Thoracic aorta (tissue), 2 donors: ENCODE measurements at places on chromosomes 1 and 21. TPM values are rescaled to one million over a fixed set of nuclear protein-coding genes. Genes with fewer than 3 reads are reported as not detected.

GRCh38 chr1:174077749-174078490 is 55.8 kb upstream of the RC3H1 start:
- H3K27ac ChIP-seq: no peak overlapping the region
- H3K4me1 ChIP-seq: no peaks in the 10 kb centered on the region

- H3K27ac ChIP-seq: no peak overlapping the region
- H3K4me3 ChIP-seq: no peak overlapping the region
- no peaks in the 10 kb centered on the region for H3K27me3 ChIP-seq
- H3K36me3 ChIP-seq: no peaks in the 10 kb centered on the region
- no peaks in the 10 kb centered on the region for H3K4me1 ChIP-seq
Observed at GRCh38 chr1:86517336-86517735, 29.5 kb upstream of the CLCA4 start.

HSD3B2 gene
- total RNA-seq: not detected

RCC2 gene
- total RNA-seq: 18.4 TPM

TBX15 gene
- total RNA-seq: 6.8 TPM

- no peak overlapping the region for H3K27ac ChIP-seq
- no peaks in the 10 kb centered on the region for H3K36me3 ChIP-seq
- no peaks in the 10 kb centered on the region for H3K4me1 ChIP-seq
- H3K27me3 ChIP-seq: no peaks in the 10 kb centered on the region
- DNase-seq: no peak
Observed at GRCh38 chr1:182340233-182341058, 51.1 kb downstream of the GLUL start.

DNA sequence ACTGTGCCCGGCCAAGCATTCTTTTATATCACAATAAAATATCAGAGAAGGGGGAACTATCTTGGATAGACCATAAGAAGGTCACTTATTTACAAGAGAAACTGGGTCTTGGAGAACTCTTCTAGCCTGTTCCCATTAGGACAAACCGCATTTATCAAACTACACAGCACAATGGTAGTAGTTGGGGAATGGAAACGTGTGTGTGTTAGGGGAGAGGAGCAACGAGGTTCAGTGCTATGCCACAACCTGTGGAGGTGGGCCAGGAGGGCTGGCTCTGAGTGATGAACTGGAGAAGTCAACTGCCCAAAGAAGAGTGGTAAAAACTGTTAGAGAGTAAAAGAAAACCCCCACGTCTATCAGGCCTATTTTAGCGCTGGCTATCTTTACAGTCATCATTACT is 1.6 kb downstream of the DONSON start:
- no peak for DNase-seq
- H3K4me3 ChIP-seq: no peak overlapping the region
- no peak overlapping the region for H3K27ac ChIP-seq
- no peaks in the 10 kb centered on the region for H3K36me3 ChIP-seq
- peaks cover 14% of the 10 kb centered on the region for H3K4me1 ChIP-seq

- H3K36me3 ChIP-seq: no peaks in the 10 kb centered on the region
- H3K27ac ChIP-seq: no peak overlapping the region
- H3K27me3 ChIP-seq: no peaks in the 10 kb centered on the region
- DNase-seq: no peak
- no peaks in the 10 kb centered on the region for H3K4me1 ChIP-seq
Observed at GRCh38 chr21:24829397-24829796, 777.9 kb downstream of the MRPL39 start.

DNA sequence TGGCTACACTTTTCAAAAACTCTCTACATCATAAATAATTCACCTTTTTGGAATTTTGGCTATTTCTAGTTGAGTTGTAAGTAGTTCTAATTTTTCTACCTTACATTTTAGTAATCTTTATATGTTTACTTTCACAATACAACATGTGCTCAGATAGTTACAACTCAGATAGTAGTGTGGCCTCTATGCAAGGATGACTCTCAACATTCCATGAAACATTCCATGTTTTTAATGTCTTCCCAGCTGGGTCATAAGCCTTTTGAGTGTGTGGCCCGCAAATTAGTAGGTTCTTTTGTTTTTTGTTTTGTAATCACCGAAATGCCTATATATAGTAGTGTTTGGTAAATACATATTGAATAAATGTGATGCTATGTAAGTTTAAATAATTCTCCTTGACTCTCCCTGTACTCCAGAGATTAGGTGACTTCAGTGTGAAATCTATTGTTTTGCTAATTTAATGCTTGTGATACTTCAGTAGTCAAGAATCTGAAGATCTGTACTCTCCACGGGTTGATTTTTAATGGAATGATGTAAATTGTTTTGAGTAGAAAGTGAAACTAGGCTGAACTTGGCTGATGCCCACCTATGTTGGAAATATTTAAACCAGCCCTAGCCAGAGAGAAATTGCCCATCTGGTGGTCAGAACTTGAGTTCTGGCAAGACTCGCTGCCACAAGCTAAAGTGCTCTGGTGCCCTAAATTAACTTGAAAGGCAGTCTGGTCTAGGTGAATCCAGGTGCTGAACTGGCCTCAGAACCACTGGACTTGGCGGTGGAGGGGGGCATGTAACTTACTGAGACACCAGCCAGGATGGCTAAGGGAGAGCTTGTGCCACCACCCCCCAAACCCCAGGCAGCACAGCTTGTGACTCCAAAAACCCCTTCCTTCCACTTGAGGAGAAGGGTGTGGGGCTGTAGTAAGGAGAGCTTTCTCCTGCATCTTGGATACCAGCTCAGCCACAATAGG is 165.6 kb downstream of the USP25 start:
- DNase-seq: no peak
- no peaks in the 10 kb centered on the region for H3K36me3 ChIP-seq
- peaks cover 12% of the 10 kb centered on the region for H3K4me1 ChIP-seq
- no peaks in the 10 kb centered on the region for H3K27me3 ChIP-seq
- H3K4me3 ChIP-seq: peak overlapping the region; percentile 26
- no peak overlapping the region for H3K27ac ChIP-seq

FCRL2 gene
- total RNA-seq: not detected

- H3K4me3 ChIP-seq: peak overlapping the region; percentile 74
- peaks cover 53% of the 10 kb centered on the region for H3K4me1 ChIP-seq
- no peaks in the 10 kb centered on the region for H3K36me3 ChIP-seq
- H3K27me3 ChIP-seq: no peaks in the 10 kb centered on the region
Observed at GRCh38 chr1:155228096-155228427, 19.6 kb downstream of the MTX1 start.

DNA sequence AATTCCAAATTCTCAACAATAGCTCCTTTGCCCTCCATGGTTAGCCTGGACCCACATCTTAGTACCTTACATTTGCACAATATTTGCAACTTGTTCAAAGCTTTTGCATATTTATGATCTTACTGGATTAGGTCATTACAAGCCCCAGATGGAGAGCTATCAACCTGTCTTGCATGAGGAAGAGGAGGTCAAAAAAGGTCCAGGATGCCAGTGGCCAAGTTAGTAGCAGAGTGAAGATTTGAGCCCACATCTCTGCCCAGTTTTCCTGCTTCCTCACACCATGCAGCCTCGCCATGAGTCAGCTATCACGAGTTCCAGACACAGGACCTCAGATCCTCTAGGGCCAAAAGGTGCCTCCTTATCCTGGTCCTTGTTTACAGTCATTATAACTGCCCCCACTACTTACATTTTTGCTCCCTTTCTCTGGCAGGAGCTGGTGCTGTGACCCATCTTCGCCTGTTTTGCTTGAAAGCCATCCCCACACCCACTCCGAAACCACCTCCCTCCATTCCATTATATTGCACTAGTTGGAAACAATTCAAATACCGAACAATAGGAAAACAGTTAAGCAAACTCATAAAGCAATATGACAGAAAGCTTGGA is 5.0 kb upstream of the AHCYL1 start:
- DNase-seq: no peak
- no peaks in the 10 kb centered on the region for H3K27me3 ChIP-seq

MAEL gene
- not detected for total RNA-seq

DNA sequence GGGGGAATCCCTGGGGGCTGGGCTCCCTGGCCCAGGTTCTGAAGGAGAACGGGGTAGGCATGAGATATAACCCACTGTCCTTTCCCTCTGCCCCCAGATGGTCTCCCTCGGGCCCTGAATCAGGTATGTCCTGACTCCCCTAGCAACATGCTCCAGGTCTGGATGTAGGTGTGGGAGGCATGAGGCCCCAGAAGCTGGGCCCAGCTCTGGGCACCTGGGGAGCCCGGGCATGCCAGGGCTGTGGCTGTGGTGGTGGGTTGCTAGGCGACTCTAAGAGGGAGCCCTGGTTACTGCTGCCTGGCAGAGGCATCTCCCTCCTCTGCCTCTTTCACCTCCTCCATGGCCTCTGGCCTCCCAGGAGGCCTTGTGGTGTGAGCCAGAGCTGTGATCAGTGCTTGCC is 16.2 kb downstream of the FOXO6 start:
- peaks cover 9% of the 10 kb centered on the region for H3K4me1 ChIP-seq
- no peak overlapping the region for H3K27ac ChIP-seq
- H3K27me3 ChIP-seq: no peaks in the 10 kb centered on the region
- no peak for DNase-seq
- no peak overlapping the region for H3K4me3 ChIP-seq
- no peaks in the 10 kb centered on the region for H3K36me3 ChIP-seq

- peaks cover 29% of the 10 kb centered on the region for H3K4me1 ChIP-seq
- H3K36me3 ChIP-seq: peaks cover 38% of the 10 kb centered on the region
- H3K4me3 ChIP-seq: no peak overlapping the region
- DNase-seq: no peak
Observed at GRCh38 chr1:31685795-31686194, 18.0 kb downstream of the COL16A1 start.

GRCh38 chr1:214475746-214476145 is 75.7 kb downstream of the PTPN14 start:
- DNase-seq: no peak
- H3K36me3 ChIP-seq: no peaks in the 10 kb centered on the region
- H3K27ac ChIP-seq: no peak overlapping the region
- no peaks in the 10 kb centered on the region for H3K4me1 ChIP-seq
- no peak overlapping the region for H3K4me3 ChIP-seq
- H3K27me3 ChIP-seq: no peaks in the 10 kb centered on the region

SYT14 gene
- total RNA-seq: not detected

GRCh38 chr1:116097626-116098025 is 13.6 kb upstream of the MAB21L3 start:
- H3K36me3 ChIP-seq: no peaks in the 10 kb centered on the region
- H3K4me1 ChIP-seq: no peaks in the 10 kb centered on the region
- H3K4me3 ChIP-seq: no peak overlapping the region
- no peaks in the 10 kb centered on the region for H3K27me3 ChIP-seq
- no peak overlapping the region for H3K27ac ChIP-seq

GRCh38 chr1:156198831-156199349 is 5.0 kb downstream of the SLC25A44 start:
- H3K27ac ChIP-seq: no peak overlapping the region
- peaks cover 31% of the 10 kb centered on the region for H3K4me1 ChIP-seq
- DNase-seq: no peak
- H3K4me3 ChIP-seq: no peak overlapping the region
- peaks cover 15% of the 10 kb centered on the region for H3K36me3 ChIP-seq

GRCh38 chr21:36693489-36694030 is 5.4 kb upstream of the SIM2 start:
- no peak overlapping the region for H3K27ac ChIP-seq
- peaks cover 64% of the 10 kb centered on the region for H3K27me3 ChIP-seq
- no peak for DNase-seq

- H3K4me3 ChIP-seq: no peak overlapping the region
- no peaks in the 10 kb centered on the region for H3K4me1 ChIP-seq
- no peaks in the 10 kb centered on the region for H3K27me3 ChIP-seq
- H3K36me3 ChIP-seq: no peaks in the 10 kb centered on the region
- no peak for DNase-seq
Observed at GRCh38 chr1:67201891-67202290, 35.6 kb downstream of the IL23R start.

C1orf87 gene
- total RNA-seq: 1.5 TPM

DNA sequence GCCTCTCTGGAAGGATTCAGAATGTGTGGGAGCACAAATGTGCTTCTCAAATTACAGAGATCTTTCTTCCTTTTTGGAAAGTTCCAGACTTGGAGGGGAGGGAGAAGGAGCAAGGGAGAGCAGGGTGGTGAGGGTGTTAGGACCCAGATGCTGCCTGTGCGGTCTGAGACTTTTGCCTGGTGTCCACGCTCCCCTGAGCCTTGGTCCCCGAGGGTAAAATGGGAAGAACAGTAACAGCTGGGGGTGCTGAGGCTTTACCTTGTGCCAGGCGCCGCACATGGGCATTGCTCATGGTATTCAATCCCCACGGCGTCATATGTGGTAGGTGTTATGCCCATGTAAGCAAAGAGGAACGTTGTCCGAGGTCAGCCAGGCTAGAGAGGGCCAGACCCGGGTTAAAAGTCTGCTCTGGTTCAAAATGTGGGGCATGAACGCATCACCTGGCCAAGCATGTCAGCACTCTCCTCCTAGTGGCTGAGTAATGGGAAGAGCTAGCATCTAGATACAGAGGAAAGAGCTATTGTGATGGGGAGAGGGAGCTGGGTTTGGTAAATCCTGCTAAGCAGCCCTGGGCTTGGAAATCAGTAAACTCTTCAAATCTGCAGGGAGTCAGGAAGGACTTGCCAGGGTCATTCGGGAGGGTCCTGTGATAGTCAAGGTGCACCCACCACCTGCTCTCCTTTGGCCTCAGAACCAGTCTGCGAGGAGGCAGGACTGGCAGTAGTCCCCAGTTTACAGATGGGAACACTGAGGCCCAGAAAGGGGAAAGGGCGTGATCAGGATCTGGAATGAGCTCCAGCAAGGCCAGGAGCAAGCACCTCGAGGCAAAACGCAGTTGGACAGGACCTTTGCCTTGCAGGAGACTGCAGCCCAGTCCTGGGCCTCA is 4.5 kb upstream of the RUNX3 start:
- H3K4me1 ChIP-seq: peaks cover 18% of the 10 kb centered on the region
- H3K4me3 ChIP-seq: no peak overlapping the region
- no peak overlapping the region for H3K27ac ChIP-seq
- H3K36me3 ChIP-seq: no peaks in the 10 kb centered on the region
- H3K27me3 ChIP-seq: peaks cover 11% of the 10 kb centered on the region
- no peak for DNase-seq

SPRR2A gene
- total RNA-seq: not detected

- DNase-seq: no peak
- no peak overlapping the region for H3K27ac ChIP-seq
- peak overlapping the region; percentile 72 for H3K4me3 ChIP-seq
- H3K4me1 ChIP-seq: peaks cover 27% of the 10 kb centered on the region
Observed at GRCh38 chr1:39080269-39080826, 54.2 kb downstream of the NDUFS5 start.

DNA sequence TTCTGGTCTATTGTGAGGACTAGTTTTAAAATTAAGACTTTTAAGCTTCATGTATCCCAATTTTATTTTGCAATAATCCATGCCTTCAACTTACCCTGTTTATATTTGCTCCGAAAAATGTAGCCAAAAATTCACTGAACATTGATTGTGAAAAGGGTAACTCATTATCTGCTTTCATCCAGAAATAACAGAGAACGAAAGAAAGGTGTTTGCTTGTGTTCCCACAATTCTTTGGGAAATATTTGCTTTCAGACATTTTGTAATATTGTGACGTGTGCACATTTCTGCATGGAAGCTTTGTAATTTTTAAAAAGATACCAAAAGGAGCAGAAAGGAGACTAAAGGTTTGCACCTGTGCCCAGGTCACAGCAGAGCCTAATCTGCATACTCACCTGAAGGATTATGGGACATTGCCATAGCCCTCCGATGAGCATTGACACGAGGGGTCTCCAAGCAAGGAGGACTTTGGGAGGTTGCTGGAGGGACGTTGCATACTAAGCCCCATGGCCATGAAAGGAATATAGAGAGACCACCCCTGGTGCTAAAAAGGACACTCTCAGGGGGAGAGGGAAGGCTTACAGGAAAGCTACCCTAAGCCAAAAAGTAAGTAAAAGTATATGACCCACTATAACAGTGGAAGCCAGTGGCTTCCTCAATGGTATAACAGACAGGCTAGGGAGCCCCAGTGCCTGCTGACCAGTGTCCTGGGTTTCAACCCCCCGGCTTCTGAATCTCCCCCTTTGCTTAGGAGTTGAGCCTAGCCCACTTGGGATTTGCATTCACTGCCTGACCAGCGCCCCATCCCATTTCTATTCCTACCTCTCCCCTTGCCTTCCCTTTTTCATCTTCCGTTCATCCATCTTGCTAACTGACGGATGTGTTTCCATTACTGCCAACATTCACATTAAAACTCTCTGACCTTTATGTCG is 148.6 kb upstream of the ZC3H12A start:
- no peak for DNase-seq
- H3K27ac ChIP-seq: no peak overlapping the region
- no peaks in the 10 kb centered on the region for H3K27me3 ChIP-seq
